ENCODE measurements at places on chromosomes 6 and 20.

DNA sequence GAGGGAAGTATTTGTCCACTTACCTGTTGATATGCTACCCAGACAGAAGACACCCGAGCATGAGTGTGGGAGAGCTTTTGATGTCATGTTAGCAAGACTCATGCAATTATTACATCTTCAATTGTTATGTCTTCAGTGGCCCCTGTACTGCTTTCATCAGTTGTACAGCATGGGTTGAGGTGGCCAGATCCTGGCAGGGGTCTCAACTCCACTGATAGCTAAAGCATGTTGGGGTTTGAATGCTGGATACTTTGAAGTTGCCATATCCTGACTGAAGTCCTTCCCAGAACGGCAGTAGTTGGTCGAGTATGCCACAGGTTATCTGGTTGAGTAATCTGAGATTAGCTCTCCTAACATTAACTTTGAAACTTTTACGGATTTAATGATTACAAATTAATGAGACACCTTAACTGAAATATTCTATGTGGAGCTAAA lies 46.7 kb downstream of the LRRN4 start:
- no peak for DNase-seq

DNA sequence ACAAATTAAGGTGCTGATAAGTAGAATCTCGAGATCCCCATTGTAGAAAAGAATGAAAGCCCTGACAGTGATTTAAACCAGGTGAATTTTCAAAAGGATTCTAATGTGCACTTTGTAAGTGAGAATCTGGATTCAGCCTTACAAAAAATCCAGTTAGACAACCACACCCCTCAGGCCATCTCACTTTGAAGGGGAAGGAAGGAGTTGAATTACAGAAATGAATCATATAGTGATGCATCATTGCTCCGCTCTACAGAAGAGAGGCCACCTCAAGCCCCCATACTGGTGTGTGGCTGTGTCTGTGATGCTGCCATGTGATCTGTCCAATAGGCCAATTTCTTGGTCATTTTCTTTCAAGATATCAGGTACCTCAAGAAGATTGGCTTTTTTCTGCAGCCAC lies 85.5 kb upstream of the NT5E start:
- no peak for DNase-seq

DNA sequence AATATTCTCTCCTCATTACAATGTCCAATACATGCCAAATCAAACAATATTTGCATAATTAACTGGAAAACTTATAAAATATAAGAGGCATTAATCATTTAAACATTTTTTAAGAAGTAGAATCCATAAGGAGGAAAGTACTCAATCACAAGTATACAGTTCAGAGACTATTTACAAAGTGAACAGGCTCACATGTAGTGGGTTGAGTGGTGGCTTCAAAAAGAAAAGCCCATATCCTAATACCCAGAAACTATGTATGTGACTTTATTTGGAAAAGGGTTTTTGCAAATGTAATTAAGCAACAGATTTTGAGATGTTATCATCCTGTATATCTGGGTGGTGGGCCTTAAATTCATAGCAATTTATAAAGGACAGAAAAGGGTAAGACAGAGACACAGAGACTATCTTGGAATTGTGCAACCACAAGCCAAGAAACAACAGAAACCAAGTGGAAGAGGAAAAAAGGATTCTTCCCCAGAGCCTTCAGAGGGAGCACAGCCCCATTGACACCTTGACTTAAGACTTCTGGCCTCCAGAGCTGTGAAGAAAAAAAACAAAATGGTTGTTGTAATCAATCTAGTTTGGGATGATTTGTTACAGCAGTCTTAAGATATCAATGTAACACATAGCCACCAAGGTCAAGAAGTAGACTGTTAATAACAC lies 32.7 kb upstream of the CRISP1 start:
- DNase-seq, result no peak

GRCh38 chr6:135331002-135331401 lies 149.9 kb downstream of the MYB start:
- no peak for DNase-seq

- no peak for DNase-seq
Measured at GRCh38 chr6:166779381-166779780, 152.3 kb upstream of the RPS6KA2 start.

DNA sequence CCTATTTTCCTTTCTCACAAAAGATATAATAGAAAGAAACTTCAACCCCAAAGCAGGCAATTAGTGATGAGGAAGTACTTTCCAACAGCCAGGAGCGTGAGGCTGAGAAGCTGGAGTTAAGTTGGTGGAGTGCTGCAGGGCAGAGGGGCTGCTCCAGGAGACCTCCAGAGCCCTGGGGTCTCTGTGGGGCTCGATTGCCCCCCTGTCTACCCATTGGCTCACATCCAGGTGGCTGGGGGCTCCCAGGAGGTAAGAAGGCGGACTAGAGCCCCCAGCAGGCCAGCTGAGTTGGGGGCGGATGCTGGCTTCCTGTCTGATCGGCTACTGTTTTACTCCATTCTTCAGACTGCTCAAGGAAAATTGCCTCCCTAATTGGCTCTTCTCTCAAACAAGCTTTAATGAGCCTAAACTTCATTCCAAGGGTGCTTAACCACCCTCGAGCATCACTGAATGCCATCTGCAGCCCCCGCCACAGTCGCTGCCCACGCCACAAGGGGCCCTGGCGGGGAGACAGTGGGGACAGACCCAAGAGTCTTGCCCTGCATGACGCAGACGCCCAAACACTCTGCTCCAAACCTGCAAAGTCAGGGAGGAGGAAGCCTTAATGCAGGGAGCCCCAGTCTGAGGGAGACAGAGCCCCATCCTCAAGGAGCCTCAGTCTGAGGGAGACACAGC lies 78.6 kb downstream of the MDGA1 start:
- peak; percentile 38 for DNase-seq

DNA sequence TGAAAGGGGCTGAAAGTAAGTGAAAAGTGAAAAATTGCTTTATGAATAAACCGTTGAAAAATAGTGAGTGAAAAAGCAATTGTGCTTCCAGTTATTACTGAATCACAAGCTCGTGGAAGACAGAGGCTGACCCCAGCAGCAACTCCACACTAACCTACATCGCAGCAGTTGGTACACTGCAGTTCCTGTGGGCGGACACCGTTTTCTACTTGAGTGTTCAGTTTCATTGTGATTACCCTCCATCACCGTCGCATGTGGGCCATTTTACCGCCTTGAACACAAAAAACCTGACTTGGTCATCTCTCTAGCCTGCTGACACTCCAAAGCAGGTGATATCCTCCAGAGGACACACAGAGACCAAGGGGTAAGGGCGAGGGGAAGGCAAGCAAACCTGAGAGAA lies 28.4 kb downstream of the PRDM1 start:
- DNase-seq, result no peak

GRCh38 chr20:56826705-56827665 lies 197.9 kb downstream of the TFAP2C start:
- no peak for DNase-seq

- DNase-seq, result no peak
Measured at GRCh38 chr20:25637247-25637646, 13.4 kb upstream of the NANP start.

GRCh38 chr6:146542881-146543210 lies 787 bp upstream of the RAB32 start:
- no peak for DNase-seq

- DNase-seq, result no peak
Measured at GRCh38 chr20:12581644-12582289, 427.0 kb upstream of the SPTLC3 start.

GRCh38 chr6:127102299-127102698 lies 16.2 kb upstream of the RSPO3 start:
- no peak for DNase-seq

GRCh38 chr6:68046756-68047155 lies 588.3 kb upstream of the ADGRB3 start:
- no peak for DNase-seq

- DNase-seq, result no peak
Measured at GRCh38 chr6:111841822-111842221, 31.4 kb downstream of the FYN start.

DNA sequence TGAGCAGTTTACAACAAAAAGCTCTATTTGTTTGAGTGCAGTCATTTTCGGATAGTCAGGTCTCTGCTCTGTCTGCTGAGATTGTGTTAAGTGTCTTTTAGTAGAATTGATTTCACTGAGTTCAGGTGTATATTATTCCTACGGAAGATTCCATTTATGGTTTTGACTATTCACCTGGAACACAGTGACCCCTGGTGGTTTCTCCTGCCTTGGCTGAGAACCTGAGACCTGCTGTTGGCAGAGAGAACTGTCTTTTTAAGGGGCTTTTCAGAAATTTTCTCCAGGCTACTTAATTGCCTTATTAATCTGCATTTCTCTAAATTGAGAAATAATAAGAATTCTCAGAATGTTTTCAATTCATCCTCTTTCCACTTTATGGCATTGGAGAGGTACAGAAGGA lies 508.0 kb downstream of the TBC1D32 start:
- DNase-seq, result peak; percentile 24

DNA sequence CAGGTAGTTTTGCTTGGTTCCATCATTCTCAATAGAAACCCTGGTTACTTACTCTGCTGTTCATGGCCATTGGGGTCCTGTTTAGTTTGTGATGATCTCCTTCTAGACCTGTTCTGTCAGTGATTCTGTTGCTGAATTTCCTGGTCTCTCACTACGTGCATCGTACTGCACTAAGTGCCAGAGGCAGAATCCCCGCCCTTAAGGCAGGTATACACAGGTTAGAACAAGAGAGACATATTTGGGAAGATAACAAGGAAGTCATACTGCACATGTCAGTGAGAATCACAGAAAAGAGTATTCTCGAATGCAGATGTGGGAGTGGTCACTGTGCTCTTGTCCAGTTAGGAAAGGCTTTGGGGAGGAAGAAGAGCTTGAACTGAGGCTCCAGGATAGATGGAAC lies 148.1 kb upstream of the MYLIP start:
- no peak for DNase-seq

DNA sequence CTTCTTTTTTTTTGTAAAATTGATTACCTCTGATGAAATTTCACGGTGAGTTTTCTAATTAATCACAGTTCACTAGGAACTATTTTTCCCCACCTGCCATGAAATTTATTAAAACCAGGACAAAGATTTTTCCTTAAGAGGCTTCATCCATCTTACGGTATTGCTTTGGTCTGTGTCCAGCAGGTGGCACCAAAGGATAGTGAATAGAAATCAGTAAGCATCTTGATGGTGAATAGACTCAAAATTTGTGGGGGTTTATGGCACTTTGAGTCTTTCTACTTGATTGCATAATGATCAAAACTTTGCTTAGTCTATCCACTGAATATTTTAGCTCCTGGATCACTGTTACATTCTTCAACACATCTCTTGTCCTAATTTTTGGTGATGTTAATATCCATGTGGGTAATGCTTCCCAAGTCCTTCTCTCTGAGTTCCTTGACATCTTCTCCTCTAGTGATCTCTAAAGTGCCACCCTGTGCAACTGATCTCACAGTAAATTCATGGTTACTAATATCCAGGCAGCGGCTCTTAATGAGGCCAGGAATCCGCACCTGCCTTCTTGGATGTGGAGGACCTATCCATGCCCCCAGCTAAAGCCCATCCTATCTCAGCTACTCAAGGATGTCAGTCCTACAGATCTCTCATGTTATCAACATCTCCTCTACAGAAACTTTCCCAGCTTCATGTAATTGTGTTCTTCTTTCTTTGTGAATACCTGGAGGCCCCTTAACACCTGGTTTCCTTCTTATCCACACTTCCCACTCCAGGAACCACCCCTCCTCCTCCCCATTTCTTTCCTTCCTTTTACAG lies 54.5 kb downstream of the STMND1 start:
- DNase-seq, result peak; percentile 71

GRCh38 chr6:15340775-15341174 lies 94.9 kb downstream of the JARID2 start:
- no peak for DNase-seq

- DNase-seq, result no peak
Measured at GRCh38 chr6:40928307-40928706, 110.7 kb downstream of the UNC5CL start.

DNA sequence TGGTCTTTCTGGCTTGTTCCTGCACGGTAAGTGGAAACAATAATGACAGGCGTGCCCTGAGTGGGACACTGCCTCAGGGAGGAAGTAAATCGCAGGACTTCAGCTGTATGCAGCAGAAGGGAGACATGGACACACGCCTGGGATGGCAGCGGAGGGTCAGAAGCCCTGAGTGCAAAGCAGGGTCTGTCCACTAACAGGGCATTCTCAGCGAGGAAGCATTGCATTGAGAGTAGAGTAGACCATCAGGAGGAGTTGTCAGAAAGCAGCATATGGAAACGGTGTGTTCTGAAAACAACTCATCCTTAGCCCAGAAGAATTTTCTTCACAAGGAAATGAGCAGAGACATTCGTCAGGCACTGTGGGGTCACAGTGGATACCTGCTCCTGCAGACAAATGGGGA lies 134.0 kb downstream of the SYNDIG1 start:
- DNase-seq, result no peak

GRCh38 chr20:10591946-10592521 lies 81.8 kb downstream of the JAG1 start:
- no peak for DNase-seq

GRCh38 chr20:63367446-63368055 lies 6.4 kb upstream of the CHRNA4 start:
- DNase-seq, result no peak

- no peak for DNase-seq
Measured at GRCh38 chr6:170210026-170210390, 80.9 kb downstream of the DLL1 start.

DNA sequence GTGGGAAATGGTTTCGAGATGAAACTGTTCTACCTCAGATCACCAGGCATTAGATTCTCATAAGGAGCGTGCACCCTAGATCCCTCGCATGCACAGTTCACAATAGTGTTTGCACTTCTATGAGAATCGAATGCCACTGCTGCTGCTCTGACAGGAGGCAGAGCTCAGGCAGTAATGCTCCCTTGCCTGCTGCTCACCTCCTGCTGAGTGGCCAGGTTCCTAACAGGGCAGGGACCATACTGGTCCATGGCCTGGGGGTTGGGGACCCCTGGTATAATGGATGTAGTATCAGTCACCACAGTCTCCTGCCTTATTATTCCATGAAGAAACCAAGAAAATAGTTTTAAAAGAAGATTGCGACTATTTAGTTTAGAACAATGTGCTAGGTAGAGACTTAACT lies 127.5 kb downstream of the BCKDHB start:
- DNase-seq, result no peak

GRCh38 chr6:40917603-40918002 lies 121.4 kb downstream of the UNC5CL start:
- no peak for DNase-seq

- DNase-seq, result no peak
Measured at GRCh38 chr6:142773859-142774648, 170.9 kb downstream of the HIVEP2 start.

DNA sequence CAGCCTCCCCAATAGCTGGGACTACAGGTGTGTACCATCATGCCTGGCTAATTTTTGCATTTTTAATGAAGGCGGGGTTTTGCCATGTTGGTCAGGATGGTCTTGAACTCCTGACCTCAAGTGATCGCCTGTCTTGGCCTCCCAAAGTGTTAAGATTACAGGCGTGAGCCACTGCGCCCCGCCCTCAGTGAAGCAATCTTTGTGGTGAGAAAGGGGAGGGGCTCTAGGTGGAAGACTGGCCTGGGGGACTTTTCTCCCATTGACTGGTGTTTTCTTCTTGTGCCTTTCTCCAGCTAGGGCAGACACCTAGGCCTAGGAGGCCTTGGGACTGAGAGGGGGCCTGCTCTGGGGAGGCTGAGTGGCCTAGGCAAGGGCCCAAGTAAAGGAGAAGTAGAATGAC lies 84.1 kb downstream of the DNAAF9 start:
- DNase-seq, result no peak

All from NCI-H1436 (cell line).